Activated naive CD8-positive, alpha-beta T cell treated with anti-CD3 and anti-CD28 coated beads, Interleukin-2, amount 10 ng/mL, durations not matched to agents 7 days and 5 days (primary cell): ENCODE measurements at places on chromosomes 2 and 18. TPM values are rescaled to one million over a fixed set of nuclear protein-coding genes. Genes with fewer than 3 reads are reported as not detected.
A peak's percentile ranks its signal among the peaks of the same experiment; 100 is the strongest.

- H3K36me3 ChIP-seq: peaks cover 30% of the 10 kb centered on the region
- peak overlapping the region; percentile 96 for H3K27ac ChIP-seq
- no peak for DNase-seq
- peaks cover 58% of the 10 kb centered on the region for H3K4me1 ChIP-seq
Observed at GRCh38 chr2:101306410-101306809, 2.1 kb downstream of the RNF149 start.

DNA sequence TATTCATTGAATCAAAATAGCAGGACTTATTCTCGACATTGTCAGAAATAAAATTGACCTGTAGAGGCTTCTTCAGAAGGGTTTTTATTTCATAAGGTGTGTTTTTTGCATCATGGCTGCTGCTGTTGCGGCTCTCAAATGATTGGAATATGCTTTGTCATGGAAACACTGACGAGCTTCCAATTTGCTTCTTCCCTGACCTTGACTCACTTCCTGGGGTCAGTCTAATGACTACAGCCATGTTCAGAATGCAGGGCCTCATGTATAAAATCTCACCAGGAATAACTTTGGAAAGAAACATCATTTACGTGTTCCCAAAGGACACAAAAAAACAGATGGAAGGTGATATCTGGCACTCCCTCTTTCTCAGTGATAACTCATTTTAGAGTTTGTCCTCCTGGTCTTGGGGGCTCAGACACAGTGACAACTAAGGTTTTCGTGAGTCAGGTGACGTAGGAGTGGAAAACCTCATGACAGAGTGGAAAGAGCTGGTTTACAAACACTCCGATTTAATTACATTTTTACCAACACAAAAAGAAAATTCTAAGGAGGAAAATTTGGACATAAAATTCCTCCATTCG is 467.0 kb upstream of the RAB12 start:
- DNase-seq: no peak
- H3K4me3 ChIP-seq: no peak overlapping the region
- H3K27me3 ChIP-seq: no peaks in the 10 kb centered on the region
- H3K36me3 ChIP-seq: no peaks in the 10 kb centered on the region
- H3K4me1 ChIP-seq: no peaks in the 10 kb centered on the region
- H3K27ac ChIP-seq: no peak overlapping the region

DNA sequence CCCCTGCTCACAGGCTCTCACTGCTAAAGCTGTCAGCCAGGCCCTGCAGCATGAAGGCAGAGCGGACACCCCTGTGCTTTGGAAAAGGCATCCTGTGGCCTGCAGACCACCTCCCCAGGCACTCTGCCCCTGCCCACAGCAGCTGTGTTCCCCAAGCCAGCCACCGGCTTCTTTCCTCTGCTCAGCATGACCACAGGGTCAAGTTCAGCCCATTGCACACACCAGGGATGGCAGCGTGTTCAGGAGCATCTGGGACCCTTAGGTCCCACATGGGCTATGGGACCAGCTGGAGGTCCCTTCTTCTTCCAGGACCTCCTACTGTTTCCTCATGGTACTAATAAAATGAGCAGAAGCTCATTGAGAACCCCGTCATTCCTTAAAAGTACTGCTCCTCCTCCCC is 118.4 kb upstream of the ACAA2 start:
- H3K27ac ChIP-seq: no peak overlapping the region
- DNase-seq: no peak
- H3K4me3 ChIP-seq: no peak overlapping the region
- no peaks in the 10 kb centered on the region for H3K4me1 ChIP-seq

GRCh38 chr2:53724536-53724935 is 43.1 kb upstream of the CHAC2 start:
- peaks cover 30% of the 10 kb centered on the region for H3K36me3 ChIP-seq
- peaks cover 4% of the 10 kb centered on the region for H3K4me1 ChIP-seq
- H3K27me3 ChIP-seq: no peaks in the 10 kb centered on the region
- H3K27ac ChIP-seq: no peak overlapping the region
- no peak overlapping the region for H3K4me3 ChIP-seq
- DNase-seq: no peak

DNA sequence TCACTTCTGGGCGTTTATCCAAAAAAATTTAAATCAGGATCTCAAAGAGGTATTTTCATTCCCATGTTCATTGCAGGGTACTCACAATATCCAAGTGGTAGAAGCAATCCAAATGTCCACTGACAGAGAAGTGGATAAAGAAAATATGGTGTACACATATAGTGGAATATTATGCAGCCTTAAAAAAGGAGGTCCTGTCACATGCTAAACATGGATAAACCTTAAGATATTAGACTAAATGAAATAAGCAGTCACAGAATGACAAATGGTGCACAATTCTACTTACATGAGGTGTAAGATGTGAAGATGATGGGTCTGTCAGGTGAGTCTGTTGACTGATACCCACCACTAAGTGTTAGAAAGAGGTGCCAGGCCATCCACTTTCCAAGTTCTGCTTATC is 140.6 kb downstream of the THNSL2 start:
- no peak for DNase-seq
- no peaks in the 10 kb centered on the region for H3K27me3 ChIP-seq
- H3K4me1 ChIP-seq: no peaks in the 10 kb centered on the region
- H3K27ac ChIP-seq: no peak overlapping the region
- no peak overlapping the region for H3K4me3 ChIP-seq

DNA sequence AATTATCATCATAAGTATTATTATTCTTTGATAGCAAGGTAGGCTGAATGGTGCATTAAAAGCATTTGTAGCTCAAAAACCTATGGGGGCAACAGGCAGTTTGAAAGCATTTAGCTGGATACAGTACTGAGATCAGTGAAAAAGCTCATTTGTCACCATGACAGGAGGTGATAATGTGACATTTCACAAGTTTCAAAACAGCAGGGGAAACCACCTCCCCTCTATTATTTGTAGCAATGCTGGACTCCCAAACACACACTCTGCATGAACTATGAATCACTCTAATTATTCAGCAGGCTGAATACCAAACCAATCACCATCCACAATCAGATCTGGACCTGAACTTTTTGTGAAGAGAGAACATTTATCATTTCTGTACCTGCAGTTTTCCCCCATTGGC is 63.4 kb downstream of the MYO5B start:
- no peak overlapping the region for H3K4me3 ChIP-seq
- H3K4me1 ChIP-seq: no peaks in the 10 kb centered on the region
- no peak overlapping the region for H3K27ac ChIP-seq
- no peaks in the 10 kb centered on the region for H3K36me3 ChIP-seq

Gene CROCC2
- total RNA-seq: not detected

Gene SIX2
- total RNA-seq: not detected

Gene B4GALT6
- 0.48 TPM for total RNA-seq

Gene CUL3
- 78.4 TPM for total RNA-seq

Gene RBM44
- 1.1 TPM for total RNA-seq

Gene C2orf15
- total RNA-seq: 2.3 TPM
